ENCODE measurements at places on chromosomes 5 and 9. TPM values are rescaled to one million over a fixed set of nuclear protein-coding genes. Genes with fewer than 3 reads are reported as not detected.
A peak's percentile ranks its signal among the peaks of the same experiment; 100 is the strongest.

Gene PCDHGA12
- 7.9 TPM for polyA plus RNA-seq

Gene TMEM203
- 37.8 TPM for polyA plus RNA-seq

Gene IARS1
- 117 TPM for polyA plus RNA-seq

Gene NR2F1-AS1
- 13.7 TPM for polyA plus RNA-seq

DNA sequence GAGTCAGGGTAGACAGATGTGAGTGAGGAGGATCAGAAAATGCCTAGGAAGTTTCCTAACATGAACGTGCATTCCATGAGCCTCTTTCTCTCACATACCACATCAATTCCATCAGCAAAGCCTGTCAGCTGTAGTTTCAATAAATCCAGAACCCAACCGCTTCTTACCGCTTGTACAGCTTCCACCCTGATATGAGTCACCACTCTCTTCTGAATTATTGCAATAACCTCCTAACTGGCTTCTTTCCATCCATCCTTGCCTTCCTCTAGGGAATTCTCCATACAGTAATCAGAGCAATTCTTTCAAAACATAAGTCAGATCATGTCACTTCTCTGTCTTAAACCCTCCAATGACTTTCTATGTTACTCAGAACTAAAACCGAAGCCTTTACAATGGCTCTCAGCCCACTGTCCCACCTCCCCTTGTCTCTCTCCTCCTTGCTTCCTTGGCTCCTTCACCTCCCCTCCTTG, 8.1 kb upstream of the RAD23B start:
- DNase-seq: peak; percentile 97

- no peak for DNase-seq
Measured at GRCh38 chr9:6194934-6195333, 20.7 kb upstream of the IL33 start.

- DNase-seq: no peak
Measured at GRCh38 chr5:168327019-168327421, 35.6 kb downstream of the WWC1 start.

DNA sequence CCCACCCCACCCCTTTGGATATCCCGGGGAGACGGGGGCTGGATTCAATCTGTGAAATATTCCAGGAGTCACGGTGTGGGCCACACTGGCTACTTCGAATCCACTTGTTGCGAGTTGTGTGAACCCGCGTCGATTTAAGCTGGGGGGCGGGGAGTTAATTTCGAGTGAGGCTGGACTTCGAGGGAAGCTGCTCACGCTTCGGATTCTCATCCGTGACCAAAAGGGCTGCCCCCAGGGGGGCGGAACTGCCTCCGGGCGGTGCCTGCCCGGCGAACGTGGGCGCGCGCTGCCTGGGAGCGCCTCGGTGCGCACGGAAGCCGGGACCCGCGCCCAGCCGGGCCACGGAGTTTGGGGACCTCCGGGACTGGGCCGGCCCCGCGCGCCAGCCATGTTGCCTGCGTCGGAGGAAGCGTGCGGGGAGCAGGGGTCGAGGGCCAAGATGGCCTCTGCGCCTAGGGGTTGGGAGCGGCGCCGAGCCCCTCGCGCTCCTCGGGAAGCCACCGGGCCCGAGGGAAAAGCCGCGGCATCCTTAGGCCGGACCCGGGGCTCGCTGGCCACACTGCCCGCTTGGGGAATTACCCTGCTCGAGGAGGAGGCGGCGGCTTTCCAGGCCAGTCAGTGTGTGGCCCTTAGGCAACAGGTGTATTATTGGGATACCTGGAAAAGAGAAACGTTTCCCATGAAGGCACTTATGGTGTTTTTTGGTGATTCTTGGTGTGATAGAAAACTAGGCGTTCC, 975 bp downstream of the OCLN start:
- no peak for DNase-seq

- DNase-seq: no peak
Measured at GRCh38 chr5:95939465-95939864, 22.2 kb downstream of the ELL2 start.

DNA sequence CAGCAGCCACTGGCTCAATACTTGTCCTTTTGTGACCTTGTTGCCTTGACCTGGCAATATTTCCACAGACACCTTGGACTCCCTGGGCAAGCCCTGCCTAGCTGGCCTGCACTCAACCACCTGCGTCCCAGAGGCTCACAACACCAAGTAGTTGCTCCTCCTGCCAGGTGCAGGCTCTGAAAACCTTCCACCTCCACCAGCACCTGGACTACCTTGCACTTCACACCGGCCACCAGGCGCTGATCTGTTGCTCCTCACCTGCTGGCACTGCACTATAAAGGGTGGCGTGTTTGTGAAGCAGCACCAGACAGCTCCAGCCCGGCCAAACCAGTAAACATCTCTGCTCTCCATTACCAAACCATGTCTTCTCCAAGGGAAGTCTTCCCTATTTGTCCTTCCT, 997.7 kb downstream of the PTPRD start:
- DNase-seq: no peak

GRCh38 chr5:174431504-174431903, 292.9 kb upstream of the MSX2 start:
- DNase-seq: no peak

- no peak for DNase-seq
Measured at GRCh38 chr5:122165559-122166078, 36.3 kb downstream of the ZNF474 start.

DNA sequence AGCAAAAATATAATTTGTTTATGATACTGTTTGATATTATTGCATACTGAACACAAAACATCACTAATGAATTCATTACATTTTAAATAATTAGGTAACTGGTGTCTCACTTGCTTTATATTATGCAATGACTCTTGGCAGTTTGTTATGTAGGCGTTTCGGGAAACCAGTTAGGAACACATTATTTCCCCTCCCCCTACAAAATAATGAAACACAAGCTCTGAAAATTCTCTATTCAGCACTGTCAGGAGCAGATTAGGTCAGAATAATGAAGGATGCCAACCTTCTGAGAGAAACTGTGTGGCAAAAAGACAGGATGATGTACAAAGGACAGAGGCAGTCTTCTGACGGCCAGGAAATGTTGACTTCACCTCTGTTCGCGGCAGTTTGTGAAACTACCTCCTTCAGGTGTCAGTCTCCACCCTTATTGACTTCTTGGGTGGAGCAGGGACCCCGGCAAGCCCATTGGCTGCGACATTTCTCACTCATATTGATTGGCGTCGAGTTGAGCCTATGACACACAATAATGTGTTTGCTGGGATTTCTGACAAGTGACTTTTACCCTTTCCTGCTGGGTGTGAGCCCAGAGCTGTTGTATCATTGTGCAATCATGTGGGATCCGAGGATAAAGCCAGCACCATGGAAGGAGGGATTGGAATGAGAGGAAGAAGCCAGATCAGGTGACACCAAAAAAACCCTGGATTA, 33.9 kb downstream of the SH3PXD2B start:
- peak; percentile 70 for DNase-seq

DNA sequence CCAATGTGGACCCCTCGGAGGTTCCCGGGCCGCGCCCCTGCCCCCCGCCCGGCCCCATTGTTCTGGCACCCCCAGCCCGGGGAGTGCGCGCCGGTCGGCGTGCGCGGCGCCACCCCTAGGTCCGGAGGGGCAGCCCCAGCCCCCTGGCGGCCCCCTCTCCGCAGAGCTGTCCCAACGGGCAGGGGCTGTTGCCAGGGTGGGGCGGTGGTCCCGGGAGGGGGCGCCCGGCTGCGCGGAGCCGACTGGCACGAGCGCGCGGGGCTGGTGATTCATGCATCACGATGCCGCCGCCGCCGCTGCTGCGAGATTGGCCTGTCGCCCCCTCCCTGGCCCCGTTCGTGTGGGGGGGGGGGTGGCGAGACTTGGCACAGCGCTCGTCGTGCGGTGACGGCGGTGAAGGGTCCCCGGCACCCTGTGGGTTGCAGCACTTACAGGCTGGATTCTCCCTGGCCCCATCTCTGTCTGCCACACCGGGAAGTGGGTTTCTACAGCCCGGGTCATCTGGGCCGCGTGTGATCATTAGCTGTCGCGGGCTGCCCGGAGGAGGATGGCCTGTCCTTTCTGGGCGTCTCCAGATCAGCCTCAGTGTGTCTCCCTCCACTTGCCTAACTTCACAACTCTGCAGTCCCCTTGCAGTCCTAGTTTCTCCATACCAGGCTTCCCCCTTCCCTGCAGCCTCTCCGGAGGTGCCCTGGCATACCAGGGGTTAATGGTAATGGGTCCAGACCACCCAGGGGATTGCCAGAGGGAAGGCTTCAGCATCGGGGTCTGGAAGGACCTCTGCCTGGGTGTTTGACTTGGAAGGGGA, 858 bp downstream of the NCS1 start:
- no peak for DNase-seq

Measured in BJ (cell line).